Amygdala (tissue), 56 donors: ENCODE measurements at places on chromosomes 5 and 9.

GRCh38 chr5:173928871-173929574 lies 40.9 kb downstream of the CPEB4 start:
- DNase-seq = no peak

- DNase-seq = no peak
Observed at GRCh38 chr9:134725605-134725940, 84.0 kb downstream of the COL5A1 start.

DNA sequence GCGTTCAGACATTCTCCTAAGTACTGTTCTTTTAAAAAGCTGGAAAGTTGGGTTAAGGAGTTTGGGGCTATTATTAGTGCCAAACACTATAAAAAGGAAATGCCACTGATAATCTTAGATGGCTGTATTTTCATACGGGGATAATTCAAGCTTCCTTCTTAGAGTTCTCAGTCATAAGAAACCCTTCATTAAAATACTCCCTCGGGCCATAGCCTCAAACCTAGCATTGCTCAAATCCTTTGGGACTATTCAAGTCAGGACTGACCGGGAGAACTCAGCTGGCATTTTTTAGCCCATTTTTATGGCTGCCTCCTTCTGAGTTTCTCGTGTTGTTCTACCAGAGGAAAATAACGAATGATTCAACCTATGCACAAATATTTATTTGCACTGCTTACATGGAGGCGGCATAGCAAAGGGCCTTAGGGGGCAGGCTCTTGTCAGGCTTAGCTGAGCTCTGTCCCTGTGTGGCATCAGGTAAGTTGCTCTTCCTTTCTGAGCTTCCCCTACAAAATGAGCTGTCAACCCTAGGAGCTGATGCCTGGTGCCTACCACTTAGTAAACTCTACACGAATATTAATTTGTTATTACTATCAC lies 33.5 kb upstream of the ADAM19 start:
- no peak for DNase-seq

DNA sequence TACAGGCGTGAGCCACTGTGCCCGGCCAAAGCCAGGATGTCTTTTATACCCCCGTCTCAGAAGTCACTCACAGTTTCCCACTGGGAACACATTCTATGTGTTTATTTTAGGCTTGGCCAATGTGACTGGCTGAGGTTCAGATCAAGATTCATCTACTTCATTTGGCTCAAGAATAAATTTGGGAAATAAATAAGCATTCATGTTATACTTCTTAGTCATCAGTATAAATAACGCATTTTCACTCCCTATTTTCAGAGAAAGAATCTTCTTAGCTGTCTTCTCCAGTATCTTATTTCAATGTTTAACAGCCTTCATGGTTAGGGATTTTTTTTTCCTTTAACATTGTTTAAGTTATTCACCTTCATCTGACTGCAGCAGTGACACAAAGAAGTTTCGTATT lies 11.8 kb downstream of the S100Z start:
- no peak for DNase-seq

DNA sequence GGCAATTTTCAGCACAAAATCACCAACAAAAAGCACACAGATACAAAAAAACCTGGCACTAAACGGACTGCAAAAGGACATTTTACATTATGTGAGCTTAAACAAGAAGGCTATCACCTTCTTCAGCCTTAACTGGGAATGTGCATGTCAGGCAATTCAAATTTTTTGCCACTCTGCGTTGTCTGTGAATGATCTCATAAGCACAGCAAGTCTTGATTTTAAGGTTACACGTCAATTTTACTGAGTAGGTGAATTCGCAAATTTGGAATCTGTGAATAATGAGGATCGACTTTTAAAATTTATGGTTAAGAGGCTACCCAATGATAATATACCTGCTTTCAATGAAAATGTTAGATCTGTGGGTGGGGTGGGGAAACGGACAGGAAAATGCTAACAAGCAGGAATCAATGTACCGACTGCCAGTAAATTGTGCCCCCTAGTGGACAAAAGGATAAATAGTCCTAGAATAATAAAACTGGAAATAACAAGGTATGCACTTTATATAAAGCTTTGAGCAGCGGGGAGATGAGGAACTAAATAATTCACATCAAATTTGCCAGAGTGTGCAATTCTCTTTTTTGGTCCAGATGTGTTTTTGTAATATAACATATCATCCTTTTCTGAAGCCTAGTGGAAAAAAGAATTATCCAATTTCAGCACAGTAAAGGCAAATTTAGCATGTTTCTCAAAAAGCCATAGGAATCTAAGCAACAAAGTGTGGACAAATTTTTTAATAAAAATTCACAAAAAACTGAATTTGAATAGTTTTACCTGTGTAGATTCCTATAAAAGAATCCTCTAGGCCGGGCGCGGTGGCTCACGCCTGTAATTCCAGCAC lies 20.5 kb downstream of the EQTN start:
- no peak for DNase-seq

DNA sequence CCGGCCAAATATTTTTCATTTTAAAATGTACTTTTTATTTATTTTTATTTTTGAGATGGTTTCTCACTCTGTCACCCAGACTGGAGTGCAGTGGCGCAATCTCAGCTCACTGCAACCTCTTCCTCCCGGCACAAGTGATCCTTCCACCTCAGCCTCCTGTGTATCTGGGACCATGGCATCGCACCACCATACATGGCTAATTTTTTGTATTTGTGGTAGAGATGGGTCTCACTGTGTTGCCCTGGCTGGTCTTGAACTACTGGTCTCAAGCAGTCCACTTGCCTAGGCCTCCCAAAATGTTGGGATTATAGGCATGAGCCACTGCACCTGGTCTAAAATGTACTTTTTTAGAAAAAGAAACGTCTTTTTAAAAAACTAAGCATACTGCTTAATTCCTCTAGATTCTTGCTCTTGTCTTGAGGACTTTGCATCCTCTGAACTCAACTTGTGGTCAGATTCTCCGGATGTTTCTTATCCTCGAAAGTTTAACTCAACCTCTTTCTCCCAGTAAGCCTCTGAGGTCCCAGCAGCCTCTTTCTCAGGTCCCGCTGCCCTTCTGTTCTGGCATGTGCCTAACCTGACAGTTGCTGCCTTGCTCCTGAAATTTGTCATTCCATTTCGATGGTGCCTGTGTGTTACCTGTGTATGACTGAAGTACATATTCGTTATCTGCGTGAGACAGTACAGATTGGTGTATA lies 63.0 kb downstream of the TRIO start:
- DNase-seq = no peak

- no peak for DNase-seq
Observed at GRCh38 chr5:77663090-77663863, 24.8 kb upstream of the OTP start.

GRCh38 chr5:141412854-141413539 lies at the start of gene PCDHGA10:
PCDHGA10 (plus strand) TSS chr5:141412987; CDS start chr5:141413176, 189 bp downstream.
- no peak for DNase-seq

DNA sequence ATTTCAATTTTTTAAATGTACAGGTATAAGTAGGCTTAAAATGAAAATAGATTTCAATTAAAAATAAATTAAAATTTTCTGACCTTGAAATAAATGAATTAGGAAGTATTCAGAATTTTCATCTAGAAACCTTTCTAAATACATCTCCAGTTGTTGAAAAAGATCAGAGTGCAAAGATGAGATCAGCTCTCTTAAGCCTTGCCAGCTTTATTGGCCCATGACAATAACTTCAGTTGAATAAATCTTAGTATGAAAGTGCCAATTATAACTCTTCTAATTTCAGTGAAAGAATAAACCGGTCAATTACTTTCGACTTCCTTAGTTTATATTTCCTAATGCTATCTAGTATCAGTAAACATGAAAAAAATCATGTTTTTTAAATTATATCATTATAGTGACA lies 117.4 kb downstream of the FBXL17 start:
- no peak for DNase-seq
